ENCODE measurements at places on chromosomes 16 and 17. TPM values are rescaled to one million over a fixed set of nuclear protein-coding genes. Genes with fewer than 3 reads are reported as not detected.

Gene TBC1D3I
- total RNA-seq = 0.55 TPM

Gene CLEC19A
- not detected for total RNA-seq

Gene PHOSPHO1
- total RNA-seq = not detected

Gene TOM1L1
- total RNA-seq = 49.8 TPM

Gene TBC1D3K
- not detected for total RNA-seq

Gene SLC16A5
- 58.8 TPM for total RNA-seq

Gene PRSS36
- 8.2 TPM for total RNA-seq

Gene CDRT15L2
- total RNA-seq = not detected

Gene CDRT15
- not detected for total RNA-seq

Gene CORO1A
- total RNA-seq = 42.0 TPM

Gene DNAH3
- total RNA-seq = 2.2 TPM

Gene MMP2
- 193 TPM for total RNA-seq

Gene CUEDC1
- total RNA-seq = 46.8 TPM

Gene ABCA9
- total RNA-seq = 2.0 TPM

Gene HOXB5
- 16.2 TPM for total RNA-seq

Gene CLDN6
- not detected for total RNA-seq

Gene KRTAP9-7
- total RNA-seq = not detected

Gene PRKCB
- 8.2 TPM for total RNA-seq

Gene HSF5
- 0.07 TPM for total RNA-seq

Gene CRHR1
- not detected for total RNA-seq

Gene MKS1
- total RNA-seq = 14.7 TPM

Gene WDR81
- total RNA-seq = 17.3 TPM

Gene CCL16
- 0.44 TPM for total RNA-seq

Gene HSD11B2
- 646 TPM for total RNA-seq

Gene PCTP
- total RNA-seq = 25.8 TPM

Gene SLC7A6
- total RNA-seq = 41.4 TPM

Gene CLUH
- 120 TPM for total RNA-seq

Gene MFAP4
- 44.2 TPM for total RNA-seq

Gene KRT15
- 16.5 TPM for total RNA-seq

Gene ACSM3
- total RNA-seq = 45.1 TPM

Gene SEPTIN1
- total RNA-seq = 6.1 TPM

Gene MT1M
- 9.5 TPM for total RNA-seq

Gene SPNS3
- not detected for total RNA-seq

Gene ADORA2B
- 32.9 TPM for total RNA-seq

Gene MINK1
- total RNA-seq = 140 TPM

Measured in mucosa of descending colon (tissue), 3 donors.